Keratinocyte (primary cell): ENCODE measurements at places on chromosomes 5 and 9.

- no peak for DNase-seq
These were observed 202.5 kb upstream of the SLC27A6 start for GRCh38 chr5:128762661-128763306.

GRCh38 chr5:98904780-98905179 lies 24.0 kb downstream of the CHD1 start:
- no peak for DNase-seq

DNA sequence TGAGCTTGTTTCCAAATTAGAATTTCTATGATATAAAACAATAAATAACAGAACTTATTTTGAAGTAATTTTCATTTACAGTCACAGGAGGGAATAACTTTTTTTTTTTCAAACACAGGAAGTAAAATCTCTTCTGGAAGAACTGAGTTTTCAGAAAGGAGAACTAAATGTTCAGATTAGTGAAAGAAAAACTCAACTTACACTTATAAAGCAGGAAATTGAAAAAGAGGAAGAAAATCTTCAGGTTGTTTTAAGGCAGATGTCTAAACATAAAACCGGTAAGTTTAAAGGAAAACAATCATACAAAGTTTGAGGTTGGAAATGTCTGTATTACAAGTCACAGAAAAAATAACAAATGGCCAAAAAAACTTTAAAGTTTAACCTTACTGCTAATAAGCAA lies 41.6 kb downstream of the RAB14 start:
- no peak for DNase-seq

GRCh38 chr9:38333047-38333446 lies 59.5 kb upstream of the ALDH1B1 start:
- DNase-seq = no peak

DNA sequence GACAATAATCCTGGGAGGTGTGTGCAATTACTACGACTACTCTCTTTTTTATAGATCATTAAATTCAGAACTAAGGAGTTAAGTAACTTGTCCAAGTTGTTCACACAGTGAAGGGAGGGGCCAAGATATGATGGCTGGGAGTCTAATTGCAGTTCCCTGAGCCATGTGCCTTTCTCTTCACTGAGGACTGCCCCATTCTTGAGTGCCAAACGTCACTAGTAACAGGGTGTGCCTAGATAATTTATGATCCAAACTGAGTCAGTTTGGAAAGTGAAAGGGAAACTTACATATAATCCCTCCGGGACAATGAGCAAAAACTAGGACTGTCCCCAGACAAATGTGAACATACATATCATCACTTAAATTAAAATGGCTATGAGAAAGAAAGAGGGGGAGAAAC lies 20.2 kb downstream of the IL7R start:
- DNase-seq = no peak

DNA sequence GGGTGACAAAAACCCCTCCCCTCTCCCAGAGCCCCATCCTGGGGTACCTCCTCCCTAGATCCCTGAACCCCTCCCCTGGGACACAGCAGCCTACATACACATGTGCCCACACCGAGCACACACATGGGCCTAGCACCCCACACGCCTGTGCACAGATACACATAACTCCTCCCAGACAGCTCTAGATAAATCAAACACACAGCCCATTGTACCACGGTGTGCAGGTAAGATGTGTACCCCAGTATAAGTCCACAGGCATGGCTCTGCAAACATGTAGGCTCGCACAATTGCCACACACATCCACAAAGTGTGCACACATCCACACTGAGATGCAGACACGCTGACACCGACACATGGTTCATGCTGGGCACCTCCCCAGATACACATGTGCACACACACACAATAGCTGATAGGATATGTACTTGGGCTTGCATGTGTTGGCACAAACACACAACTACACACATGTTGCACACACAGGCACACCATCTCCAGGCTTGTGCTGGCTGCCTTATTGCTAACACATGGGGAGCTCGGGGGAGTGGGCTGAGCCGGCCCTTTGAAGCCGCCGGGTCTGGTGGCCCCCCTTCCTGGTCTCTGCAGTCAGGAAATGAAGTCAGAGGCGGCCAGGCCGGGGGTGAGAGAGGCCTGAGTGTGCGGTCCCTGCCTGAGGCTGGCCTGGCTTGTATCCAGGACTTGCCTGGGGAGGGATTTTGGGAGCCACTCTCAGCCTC lies 30.2 kb downstream of the GOLGA2 start:
- no peak for DNase-seq

GRCh38 chr9:133772581-133772980 lies 34.4 kb upstream of the SARDH start:
- no peak for DNase-seq

DNA sequence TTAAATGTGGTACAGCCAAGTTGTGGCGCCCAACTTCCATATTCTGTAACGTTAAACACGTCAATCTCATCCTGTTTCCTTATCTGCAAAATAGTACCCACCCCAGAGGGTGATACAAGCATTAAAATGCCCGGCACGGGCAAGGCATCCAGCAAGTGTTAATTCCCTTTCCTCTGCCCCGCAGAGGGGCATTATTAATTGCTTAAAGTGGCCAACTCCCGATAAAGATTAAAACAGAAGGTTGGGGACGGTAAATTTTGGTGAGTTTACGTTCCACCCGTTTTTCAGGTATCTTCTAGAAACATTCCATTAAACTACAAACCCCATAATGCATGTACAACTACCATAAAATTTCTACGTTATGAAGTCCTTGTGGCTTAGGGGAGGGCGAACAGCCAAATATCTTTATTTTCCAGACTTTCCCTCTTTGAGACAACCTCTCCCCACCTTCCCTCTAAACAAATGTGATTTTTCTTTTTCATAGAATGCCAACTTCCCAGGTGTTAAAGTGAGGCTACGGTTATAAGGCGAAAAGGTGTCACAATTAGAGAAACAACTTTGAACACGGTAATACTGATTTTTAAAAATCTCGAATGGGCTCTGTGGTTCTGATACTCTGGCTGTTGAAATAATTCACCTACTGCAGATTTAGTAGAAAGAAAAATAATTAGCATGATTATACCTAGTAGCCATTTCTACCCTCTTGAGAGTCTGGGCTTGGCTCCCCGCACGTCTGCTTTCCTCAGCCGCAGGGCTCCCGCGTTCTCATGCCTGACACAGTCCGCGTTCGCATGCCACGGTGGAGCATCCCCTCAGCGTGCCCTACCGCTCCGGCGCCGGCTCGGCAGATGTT lies 1.2 kb upstream of the GPBP1 start:
- DNase-seq = no peak

DNA sequence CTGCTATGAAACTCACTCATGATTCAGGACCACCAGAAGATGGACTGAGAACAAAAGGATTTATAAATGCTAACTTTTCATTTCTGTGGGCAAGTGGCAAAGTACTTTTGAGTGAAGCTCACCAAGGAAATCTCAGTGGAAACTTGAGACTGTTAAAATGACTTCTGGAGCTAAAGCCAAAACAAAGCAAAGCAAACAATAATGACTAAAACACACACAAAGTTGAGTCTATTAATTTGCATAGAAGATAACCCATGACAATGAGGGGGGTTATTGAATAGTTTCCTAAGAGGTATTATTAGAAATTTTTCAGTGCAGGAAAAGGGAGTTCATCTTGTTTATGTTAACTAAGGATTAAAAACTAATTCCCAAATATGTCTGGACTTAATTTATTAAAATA lies 612.8 kb upstream of the FAM174A start:
- no peak for DNase-seq

DNA sequence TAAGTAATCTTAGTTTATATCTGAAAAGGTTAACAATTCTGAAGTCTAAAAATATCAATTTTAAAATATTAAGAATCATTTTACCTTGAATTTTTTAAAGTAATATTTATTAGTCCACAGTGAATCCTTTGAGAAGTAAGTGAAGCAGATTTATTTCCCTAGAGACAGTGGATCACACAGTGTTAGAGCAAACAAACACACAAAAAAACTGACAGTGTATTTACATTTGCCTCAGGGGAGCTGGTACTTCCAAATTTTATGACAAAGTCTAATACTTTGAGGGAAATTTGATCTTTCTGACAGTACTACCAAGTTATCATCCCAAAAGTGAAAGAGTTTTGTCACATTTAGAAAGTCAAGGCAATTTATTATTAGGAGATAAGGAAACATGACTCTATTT lies 1750.6 kb upstream of the CDH9 start:
- no peak for DNase-seq

DNA sequence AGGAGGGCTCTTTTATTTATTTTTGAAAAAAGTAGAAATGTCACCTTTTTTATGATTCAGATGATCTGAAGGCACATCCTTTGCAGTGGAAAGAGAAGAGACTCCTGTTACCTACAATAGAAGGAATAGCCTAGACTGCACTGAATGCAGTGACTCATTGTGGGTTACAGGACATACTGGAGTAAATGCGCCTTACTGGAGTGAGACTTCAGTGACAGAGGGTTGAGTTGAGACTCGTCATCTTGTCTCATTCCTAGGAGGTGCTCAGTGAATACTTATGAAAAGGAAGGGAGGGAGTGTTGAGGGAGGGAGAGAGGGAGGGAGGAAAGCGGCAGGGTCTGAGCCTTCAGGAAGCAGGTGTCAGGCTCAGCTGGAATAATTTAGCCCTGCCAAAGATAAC lies 25.2 kb downstream of the ANKRA2 start:
- peak; percentile 94 for DNase-seq

GRCh38 chr9:34993502-34994259 lies 4.1 kb downstream of the DNAJB5 start:
- no peak for DNase-seq

- no peak for DNase-seq
These were observed 77.7 kb upstream of the IL17B start for GRCh38 chr5:149456597-149457392.

DNA sequence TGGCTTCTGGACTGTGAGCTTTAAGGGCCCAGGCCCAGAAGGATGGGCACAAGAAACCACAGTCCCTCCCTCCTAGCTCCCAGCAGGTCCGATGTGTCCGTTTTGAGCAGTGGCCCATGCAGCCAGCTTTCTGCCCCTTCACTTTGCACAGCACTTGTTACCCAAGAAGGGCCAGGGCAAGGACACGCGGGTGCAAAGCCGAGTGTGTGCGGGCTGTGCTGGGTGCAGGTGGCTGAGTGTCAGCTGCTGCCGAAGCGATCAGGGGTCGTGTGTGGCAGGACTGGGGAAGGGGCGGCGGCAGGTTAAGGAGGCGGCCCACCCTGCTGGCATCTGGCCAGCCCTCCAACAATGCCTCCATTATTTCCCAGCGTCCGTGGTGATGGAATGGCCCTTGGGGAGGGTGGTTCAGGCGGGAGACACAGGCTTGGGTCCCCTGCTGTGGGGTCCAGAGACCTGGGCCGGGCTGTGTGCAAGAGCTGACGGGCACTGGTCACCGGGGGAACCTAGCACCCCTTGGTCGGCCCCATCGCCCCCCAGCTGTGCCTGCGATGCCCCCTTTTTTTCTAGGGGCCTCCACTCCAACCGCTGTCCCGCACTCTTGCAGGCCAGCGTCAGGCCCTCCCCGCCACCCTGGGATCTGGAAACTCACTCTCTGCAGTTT lies 653 bp downstream of the LHX3 start:
- no peak for DNase-seq

DNA sequence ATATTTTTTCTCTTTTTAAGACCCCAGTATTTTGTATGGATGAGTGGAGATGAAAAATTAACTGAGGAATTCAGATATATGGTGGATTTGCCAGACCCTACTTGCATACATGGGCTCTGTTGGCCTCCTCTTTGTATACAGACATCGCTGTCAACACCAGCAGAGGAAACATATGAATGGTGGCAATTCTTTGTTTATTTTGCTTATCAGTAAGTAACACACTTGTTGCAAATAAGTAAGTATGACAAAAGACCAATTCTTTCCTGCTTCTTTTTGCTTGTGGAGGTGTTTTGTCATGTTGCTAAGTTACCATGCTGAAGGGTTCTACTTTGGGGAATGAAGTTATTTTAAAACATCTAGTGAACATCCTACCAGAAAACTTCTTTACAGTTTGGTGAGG lies 298.2 kb downstream of the KIF4B start:
- DNase-seq = no peak

DNA sequence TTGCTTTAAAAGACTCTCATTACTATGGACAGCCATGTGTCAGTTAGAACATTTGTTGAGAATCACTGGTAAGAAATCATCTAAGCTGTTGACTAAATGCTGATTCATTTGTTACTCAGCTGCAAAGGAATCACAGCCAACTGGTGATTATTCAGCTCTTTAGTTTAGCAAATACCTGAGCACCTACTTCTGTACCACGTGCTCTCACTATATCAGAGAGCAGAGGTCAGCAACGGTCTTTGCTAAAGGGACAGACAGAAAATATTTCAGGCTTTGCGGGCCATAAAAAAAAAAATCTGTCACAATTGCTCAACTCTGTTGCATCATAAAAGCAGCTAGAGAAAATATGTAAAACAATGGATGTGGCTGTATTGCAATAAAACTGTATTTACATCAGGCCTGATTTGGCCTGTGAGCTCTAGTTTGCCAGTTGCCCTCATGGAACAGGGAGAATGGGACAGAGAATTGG lies 377.6 kb downstream of the DNAH5 start:
- DNase-seq = peak; percentile 86

GRCh38 chr5:74575741-74576538 lies 64.6 kb downstream of the ENC1 start:
- DNase-seq = peak; percentile 60

GRCh38 chr9:110050925-110051355 lies 157.0 kb downstream of the C9orf152 start:
- peak; percentile 67 for DNase-seq

- no peak for DNase-seq
These were observed 928 bp downstream of the MCTP1 start for GRCh38 chr5:95283761-95284571.

DNA sequence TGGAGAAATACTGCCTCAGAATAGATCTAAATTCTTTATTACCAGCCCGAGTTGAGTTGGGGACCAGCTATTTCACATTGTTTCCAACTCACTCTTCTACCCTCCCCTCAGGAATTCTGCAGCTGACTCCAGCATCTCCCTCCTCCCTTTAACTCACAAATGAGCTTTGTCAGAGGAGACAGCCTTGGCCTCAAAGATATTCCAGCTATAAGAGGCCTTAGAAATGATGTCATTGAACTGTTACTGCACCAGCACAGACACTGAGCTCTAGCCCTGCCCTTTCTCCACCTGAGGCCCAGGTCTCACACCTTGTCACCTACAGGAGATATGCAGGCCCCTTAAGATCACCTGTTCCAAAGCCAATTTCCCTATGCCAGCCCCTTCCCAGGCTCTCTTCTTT lies 78.4 kb upstream of the ATP10B start:
- no peak for DNase-seq

DNA sequence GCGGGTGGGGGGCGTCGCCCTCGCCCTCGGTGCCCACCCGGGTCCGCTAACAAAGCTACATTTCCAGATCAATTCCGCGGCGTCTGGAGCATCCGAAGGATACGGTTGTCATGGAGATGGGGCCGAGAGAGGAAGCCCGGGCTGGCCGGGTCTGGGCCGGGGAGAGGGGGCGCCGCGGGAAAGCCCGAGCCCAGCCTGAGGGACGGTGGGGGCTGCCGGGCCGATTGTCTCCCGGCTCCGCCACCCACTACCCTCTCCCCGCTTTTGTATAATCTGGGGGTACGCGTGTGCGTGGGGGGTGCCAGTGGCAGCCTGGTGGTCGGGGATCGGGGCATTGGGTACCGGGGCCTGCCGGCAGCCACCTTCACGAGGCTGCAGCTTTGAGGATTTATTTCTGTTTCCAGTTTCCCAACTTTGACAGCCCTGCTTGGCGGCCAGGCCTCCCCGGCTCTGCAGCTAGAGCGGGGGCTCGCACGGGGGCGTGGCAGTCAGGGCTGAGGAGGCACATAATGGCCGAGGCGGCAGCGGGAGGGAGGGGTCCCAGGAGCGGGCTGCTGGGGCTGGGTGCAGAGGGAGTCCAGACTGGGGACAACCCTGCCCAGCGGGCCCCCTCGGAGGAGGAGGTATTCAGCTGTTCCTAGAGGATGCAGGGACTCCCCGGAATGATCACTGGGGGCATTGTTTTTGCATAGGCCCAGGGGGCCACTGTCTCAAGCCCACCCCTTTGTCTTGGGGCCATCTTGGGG lies 626 bp downstream of the PSD2 start:
- no peak for DNase-seq
